ENCODE measurements at places on chromosomes 2 and 18.

DNA sequence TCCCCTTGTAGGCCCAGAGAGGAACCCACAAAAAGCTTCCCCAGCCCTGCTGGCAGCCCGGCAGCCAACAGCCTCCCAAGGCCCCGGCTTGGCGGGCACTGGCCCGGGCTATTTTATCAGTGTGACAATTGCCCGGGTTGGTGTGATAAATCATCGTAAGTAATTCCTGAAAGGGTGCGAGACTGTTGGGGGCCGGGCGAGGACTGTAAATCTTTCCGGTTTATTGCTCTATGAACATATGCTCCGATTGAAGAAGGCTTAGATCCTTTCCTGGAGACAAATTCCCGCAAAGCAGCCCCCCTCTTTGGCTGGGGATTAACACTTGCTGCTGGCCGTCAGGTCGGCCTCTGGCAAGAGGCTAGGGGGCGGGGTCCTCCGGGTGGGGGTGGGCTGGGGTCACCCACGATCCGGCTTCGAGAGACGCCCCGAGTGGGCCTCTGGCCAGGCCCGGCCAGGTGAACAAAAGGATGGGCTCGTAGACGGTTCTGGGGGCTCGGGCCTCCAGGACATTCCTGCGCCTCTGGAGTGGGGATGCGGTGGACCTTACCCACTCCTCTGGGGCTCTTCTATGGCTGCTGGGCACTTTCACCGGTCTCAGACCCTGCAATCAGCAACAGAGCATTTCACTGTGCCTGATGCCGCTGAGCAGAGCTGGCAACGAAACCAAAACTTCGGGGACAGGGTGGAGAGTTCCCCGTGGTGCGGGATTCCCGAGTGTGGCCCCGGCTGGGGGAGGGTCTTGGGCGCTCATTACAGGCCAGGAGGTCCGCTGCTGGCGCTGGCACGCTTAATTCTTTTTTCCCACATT lies 2.0 kb downstream of the HOXD3 start:
- DNase-seq: no peak

GRCh38 chr2:67013821-67014220 lies 383.3 kb upstream of the ETAA1 start:
- no peak for DNase-seq

- no peak for DNase-seq
Observed at GRCh38 chr2:212157012-212157411, 381.6 kb downstream of the ERBB4 start.

- no peak for DNase-seq
Observed at GRCh38 chr2:77161009-77161408, 361.2 kb downstream of the LRRTM4 start.

DNA sequence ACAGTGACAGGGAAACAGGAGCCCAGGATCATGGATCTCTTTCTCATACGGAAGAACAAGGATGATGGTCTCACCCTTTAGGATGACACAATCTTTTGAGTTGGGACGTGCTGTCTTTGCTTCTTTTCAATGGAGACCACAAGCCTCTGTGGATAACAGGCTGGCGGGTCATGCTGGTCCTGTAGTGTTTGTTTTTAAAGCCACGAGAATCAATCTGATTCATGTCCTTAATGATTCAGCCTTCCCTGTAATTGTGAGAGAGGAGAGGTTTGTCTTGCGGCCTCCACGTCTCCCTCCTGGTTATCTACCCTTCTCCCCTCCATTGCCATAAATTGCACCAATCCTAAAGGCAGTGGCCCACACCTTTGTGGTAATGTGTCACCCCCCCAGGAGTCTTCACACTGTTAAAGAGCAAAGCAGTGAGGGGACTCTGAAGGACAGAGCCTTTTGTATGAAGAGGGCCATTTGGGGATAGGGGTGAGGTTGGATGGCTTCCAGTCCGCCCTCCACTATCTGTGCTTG lies 87.7 kb upstream of the TGFA start:
- no peak for DNase-seq

DNA sequence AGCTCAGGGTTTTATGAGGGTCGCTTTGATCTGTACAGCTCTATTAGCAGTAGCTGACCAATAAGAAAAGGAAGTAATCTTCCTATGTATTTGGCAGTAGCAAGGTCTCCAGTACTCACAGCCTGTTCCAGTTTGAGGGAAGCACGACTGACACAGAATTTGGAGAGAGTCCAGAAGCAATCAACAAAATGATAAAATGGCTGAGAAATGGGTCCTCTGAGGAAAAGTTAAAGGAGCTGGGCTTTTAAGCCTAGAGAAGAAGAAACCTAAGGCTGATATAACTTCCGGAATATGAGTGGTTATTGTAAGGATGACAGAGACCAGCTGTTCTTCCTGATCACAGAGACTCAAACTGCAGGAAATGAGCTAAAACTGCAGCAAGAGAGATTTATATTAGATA lies 382.8 kb downstream of the GPD2 start:
- DNase-seq: no peak

DNA sequence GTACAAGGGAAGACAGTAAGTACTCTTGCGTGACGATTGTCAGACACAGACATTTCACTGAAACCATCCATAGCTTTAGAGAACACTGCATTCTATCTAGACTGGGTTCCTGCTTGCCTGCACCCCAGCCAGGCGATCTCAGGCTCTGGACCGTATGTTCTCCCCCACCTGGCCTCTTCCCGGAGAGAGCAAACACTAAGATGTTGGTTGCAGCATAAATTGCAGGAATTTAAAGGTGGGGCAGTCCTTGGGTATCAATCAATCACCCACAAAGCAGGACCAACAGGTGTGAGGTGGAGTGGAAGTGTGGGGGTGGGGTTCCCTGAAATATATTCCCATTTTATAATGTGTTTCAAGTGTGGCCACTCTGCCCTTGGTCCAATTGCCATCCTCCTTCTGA lies 103.6 kb upstream of the TGFA start:
- DNase-seq: no peak

- DNase-seq: no peak
Observed at GRCh38 chr18:62321201-62321600, 3.9 kb upstream of the TNFRSF11A start.

- DNase-seq: no peak
Observed at GRCh38 chr18:58996131-58996641, 131.5 kb downstream of the ZNF532 start.

GRCh38 chr18:50638016-50638883 lies 78.4 kb downstream of the MAPK4 start:
- DNase-seq: no peak

DNA sequence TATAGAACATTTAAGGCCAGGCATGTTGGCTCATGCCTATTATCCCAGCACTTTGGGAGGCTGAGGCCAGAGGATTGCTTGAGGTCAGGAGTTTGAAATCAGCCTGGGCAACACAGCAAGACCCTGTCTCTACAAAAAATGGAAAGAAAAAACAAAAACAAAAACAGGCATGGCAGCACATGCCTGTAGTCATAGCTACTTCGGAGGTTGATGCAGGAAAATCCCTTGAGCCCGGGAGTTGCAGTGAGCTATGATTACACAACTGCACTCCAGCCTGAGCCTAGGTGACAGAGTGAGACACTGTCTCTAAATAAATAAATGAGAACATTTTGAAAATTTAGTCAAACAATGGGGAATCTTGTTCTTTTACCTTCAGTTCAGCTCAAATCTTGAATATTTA lies 12.1 kb upstream of the YES1 start:
- DNase-seq: no peak

DNA sequence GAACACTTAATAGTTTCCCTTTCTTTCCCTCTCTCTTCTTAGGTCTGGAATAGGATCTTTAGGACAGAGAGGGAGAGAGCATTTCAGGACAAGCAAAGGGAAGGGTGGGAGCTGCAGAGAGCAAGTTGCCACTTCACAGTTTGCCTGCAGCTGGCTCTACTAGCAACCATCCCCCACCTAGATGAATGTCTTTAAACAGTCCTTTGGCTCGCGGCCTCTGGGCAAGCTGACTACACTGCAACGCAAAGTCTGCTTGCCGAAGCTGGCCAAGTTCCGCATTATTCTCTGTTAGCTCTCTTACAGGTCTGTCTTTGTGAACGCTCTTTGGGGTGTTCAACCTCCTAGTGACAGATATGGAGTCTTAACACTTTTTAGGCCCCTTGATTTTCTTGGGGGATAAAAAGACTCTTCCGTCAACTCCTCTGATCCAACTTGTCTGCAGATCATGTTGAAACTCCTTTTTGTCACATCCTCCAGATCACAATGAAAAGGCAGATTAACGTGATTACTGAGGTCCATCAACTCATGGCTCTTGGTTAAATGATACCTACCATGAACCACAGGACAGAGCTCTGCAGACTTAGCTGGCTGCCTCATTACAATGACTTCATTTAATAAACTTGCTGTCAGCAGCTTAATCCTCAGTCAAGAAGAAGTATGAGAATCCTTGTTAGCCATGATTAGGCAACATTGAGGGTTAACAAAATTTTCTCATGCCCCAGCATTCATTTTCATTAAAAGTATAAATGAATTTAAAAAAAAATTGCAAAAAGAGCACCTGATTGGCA lies 74.6 kb downstream of the SLC4A3 start:
- no peak for DNase-seq

DNA sequence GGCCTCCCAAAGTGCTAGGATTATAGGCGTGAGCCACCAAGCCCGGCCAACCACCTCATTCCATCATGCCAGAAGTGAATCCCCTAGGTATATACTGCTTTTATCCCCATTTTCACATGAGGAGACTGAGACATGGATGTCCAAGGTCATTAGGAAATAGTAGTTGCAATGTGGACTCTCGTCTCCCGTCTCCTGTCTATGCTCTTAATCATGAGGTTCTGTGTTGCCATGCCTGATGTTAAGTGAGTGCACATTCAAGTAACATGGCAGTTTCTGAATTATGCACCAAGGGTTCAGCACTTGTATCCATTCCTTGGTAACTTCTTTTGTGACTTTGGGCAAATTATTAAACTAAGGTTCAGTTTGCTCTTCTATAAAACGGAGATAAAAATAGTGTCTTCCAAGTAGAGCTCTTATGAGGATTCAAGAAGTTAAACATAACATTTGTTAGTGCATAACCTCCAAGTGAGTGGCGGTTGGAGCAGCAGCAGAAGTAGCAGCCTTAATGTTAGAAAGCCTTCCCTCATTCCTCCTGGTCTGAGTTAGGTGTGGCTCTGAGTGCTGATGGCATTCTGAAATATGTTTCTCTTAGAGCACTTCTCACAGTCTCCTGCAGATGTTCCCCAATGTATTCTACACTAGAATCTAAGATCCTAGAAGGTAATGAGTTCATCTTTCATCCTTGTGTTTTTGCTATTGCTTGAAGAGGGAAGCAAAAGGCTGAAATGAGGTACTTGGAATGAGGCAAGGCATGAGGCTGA lies 21.9 kb downstream of the SOCS6 start:
- DNase-seq: no peak

GRCh38 chr18:32846896-32847295 lies 74.1 kb upstream of the KLHL14 start:
- DNase-seq: no peak

DNA sequence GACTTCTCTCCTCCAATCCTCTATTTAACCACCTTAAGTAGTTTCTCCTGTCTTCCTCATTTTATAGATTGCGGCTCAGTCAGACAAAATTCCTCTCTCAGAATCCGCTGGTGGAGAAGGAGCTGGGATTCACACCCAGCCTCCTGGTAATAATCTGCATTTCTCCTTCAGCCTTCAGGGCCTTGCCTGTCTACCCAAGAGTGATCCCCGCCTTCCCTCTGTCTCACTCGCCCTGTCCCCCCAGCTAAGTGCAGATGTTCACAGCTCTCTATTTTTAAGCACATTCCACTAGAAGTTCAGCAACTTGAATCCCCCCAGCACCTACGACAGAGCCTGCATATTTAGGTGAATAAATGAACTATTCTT lies 212.5 kb upstream of the HAAO start:
- DNase-seq: no peak

- no peak for DNase-seq
Observed at GRCh38 chr2:213545964-213546475, 261.8 kb downstream of the SPAG16 start.

DNA sequence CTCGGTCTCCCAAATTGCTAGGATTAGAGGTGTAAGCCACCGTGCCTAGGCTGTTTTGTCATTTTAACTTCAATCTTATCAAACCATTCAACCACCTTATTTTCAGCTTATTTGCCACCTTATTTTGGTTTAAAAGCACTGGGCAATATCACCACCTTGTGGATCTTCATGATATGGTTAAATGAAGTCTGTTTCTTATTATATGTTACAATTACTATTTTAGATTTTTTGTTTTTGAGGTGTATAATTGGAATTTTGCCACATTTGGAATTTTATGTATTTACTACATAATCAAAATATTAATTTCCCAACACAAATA lies 43.8 kb upstream of the SCN9A start:
- DNase-seq: no peak

- DNase-seq: no peak
Observed at GRCh38 chr18:26745288-26746181, 120.0 kb downstream of the AQP4 start.

GRCh38 chr2:4916094-4916493 lies 776.1 kb upstream of the SOX11 start:
- no peak for DNase-seq

DNA sequence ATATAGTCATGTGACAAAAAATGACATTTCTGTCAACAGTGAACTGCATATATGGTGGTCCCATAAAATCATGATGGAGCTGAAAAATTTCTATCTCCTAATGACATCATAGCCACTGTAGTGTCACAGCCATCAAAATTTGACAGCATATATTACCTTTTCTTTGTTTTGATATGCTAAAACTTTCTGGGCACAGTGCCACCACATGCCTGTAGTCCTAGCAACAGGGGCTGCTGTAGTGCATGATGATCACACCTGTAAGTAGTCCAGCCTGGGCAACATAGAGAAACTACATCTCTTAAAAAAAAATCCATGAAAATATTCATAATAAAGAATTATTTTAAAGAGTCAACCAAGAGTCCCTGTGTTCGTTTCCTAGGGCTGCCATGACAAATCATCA lies 155.5 kb upstream of the SERTAD2 start:
- DNase-seq: no peak

DNA sequence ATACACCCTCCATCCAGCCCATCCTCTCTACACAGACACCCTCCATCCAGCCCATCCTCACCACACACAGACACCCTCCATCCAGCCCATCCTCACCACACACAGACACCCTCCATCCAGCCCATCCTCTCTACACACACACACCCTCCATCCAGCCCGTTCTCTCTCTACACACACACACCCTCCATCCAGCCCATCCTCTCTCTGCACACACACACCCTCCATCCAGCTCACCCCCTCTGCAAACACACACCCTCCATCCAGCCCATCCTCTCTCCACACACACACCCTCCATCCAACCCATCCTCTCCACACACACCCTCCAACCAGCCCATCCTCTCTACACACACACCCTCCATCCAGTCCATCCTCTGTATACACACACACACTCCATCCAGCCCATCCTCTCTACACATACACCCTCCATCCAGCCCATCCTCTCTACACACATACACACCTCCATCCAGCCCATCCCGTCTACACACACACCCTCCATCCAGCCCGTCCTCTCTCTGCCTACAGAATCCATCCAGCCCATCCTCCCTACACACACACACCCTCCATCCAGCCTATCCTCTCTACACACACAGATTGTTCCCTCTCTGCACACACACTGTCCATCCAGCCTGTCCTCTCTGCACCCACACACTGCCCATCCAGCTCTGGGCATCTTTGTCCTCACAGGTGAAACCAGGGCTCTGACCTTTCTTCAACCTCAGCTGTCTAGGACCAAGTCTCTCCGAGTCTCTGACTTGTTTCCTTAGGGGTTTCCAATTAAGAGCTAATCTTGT lies 81.2 kb downstream of the EIPR1 start:
- peak; percentile 18 for DNase-seq

- peak; percentile 45 for DNase-seq
Observed at GRCh38 chr2:120684289-120685065, 51.2 kb upstream of the GLI2 start.

GRCh38 chr2:133884739-133885381 lies 316.6 kb upstream of the NCKAP5 start:
- DNase-seq: no peak

- no peak for DNase-seq
Observed at GRCh38 chr2:2646433-2647051, 315.5 kb upstream of the MYT1L start.

Measured in posterior vena cava (tissue), 2 donors.